ENCODE measurements at places on chromosomes 4 and X. TPM values are rescaled to one million over a fixed set of nuclear protein-coding genes. Genes with fewer than 3 reads are reported as not detected.

DNA sequence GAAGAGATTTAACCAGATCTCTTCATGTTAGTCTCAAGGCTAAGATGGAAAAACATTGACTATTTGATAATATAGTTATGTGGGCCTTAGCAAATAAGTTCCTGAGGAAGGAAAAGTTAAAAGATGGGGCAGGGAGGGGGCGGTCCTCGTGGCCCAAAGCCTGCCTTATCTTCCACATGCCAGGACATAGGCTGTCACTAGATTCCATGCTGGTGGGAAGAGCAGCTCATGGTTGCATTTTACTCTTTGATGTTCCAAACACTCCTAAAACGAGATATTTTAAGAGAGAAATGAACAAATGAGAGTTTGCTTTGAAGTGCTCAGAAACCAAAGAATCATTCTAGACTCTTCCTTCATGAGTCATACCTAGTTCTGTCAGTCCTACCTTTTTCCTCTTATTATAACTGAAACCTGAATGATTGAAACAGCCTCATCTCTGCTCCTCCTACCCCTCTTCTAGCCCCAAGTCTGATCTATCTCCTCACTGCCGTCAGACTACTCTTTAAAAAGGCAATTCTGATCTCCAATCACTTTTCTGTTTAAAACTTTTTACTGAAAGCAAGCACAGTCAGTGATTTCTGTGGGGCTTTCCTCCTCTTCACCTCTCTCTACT is 25.1 kb downstream of the RAB9B start:
- no peak for ATAC-seq

- ATAC-seq: no peak
Measured at GRCh38 chrX:9393571-9393970, 71.3 kb upstream of the TBL1X start.

DNA sequence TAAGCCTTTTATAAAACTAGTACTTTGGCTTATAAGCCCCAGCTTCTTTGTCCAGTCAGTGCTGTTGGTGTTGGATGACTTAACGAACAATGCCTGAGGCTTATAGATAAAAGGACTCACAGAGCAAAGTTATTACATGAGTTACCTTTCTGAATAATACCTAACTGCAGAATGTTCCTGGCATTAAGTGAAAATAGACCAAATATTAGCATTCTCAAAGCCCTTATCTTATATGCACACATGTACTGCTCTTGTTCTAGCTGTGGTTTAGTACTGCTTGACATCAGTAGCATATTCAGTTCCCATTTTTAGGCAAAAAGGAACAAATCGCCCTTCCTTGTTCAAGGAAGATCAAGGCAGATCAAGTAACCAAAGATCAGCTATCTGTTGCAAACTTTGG is 131.6 kb downstream of the ZNF330 start:
- no peak for ATAC-seq

The TKTL2 gene
- not detected for total RNA-seq

The PABPC1L2A gene
- not detected for total RNA-seq
